Left renal pelvis (tissue), 4 donors: ENCODE measurements at places on chromosomes 5 and 9.
A peak's percentile ranks its signal among the peaks of the same experiment; 100 is the strongest.

GRCh38 chr5:435961-436640 lies 6.9 kb upstream of the EXOC3 start:
- no peak for DNase-seq

- DNase-seq, result no peak
Observed at GRCh38 chr5:158205992-158206391, 347.0 kb upstream of the CLINT1 start.

GRCh38 chr5:96072138-96072790 lies 110.6 kb upstream of the ELL2 start:
- DNase-seq, result no peak

DNA sequence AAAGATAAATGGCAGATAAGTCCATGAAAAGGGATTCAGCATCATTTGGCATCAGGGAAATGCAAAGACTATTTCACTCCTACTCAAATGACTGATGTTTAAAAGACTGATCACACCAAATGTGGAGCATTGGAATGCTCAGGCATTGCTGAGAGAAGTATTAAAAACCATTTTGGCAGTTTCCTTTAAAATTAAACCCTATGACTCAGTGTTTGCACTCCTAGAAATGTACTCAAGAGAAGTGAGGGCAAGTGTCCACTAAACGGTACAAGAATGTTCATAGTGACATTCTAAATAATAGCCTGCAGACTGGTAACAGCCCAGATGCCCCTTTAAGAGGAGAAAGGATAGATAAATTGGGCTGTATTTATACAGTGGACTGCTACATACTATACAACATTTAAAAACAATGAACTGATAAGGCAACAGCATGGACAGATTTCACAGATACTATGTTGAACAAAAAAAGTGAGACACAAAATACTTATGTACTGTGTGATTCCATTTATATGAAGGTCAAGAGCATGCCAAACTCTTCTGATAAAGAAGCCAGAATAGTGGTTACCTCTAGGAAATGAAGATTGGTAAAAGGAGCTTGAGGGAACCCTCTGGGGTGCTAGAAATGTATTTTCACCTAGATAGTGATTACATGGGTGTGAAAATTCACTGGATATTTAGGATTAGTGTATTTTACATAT lies 24.6 kb downstream of the APC start:
- no peak for DNase-seq

DNA sequence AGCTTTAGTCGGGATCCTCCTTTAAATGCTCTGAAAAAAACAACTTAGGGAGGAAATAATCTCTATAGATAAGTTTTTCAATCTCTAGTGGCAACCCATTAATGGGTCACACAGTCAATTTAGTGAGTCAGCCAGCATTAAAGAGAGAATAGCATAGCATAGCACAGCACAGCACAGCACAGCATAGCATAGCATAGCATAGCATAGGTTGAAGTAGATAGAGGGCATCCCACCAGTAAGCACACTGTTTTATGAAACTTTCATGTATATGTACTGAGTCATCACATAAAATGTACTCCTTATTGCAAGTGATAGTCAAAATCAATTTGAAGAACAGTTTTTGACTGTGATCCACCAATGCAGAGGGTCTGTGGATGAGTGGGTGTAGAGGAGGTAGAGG lies 522.9 kb downstream of the CCDC171 start:
- no peak for DNase-seq

GRCh38 chr5:95928724-95929253 lies 32.9 kb downstream of the ELL2 start:
- no peak for DNase-seq

DNA sequence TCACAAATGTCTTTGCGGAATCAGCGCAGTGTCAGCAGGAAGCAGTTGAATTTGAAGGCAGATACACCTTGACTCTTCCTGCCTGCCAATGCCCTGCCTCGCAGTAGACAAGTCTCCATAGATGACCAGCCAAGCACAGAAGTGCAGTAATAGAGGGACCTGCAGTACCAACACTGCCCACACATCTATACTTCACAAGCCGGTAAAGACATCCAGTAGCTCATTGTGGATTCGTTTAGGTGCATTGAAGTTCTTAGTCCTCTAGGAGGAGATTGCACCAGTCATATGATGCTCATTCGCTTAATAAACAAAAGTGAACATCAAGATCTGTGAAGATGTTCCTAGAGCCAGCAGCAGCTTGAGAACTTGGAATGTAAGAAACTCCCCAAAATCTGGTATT lies 7.1 kb upstream of the IFNA2 start:
- no peak for DNase-seq

DNA sequence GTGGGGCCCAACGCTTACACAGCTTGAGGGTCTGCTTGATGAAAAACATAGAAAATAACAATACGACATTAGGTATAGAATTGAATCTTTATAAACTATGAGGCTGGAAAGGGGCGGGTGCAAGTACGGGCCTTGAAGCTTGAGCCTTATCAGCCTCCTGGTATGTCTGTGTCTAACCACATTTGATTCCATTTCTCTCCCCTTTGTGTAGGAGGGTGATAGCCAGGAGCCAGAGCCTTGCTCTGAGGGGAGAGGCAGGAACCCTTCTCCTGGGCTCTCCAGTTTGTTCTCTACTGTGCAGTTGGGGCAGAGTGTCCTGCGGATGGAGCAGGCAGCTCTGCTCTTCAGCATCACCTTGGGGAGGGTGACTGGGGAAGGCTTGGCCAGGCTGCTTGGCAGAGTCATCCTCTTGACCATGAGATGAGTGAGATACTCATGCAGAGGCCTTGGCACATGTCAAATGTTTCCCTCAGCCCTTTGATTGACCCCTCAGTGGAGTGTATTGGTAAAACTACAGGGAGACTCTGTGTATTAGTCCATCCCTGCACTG lies 153.5 kb downstream of the SEMA6A start:
- DNase-seq, result no peak

DNA sequence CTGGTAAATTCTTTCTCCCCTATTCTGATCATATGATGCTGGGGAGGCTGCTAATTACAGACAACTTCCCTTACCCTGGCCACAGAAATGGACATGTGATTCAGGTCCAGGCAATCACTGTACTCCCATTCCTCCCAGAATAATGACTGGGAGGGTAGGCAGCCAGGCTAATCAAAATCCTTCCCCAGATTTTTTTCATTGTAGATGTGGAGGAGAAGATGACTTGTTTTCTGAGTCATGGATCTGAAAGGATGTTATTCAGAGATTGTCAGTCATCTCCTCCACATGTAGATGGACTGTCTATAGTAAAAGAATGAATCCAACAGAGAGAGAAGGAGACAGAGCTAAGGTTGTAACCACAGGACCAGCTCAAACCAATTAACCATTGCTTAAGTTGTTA lies 123.9 kb upstream of the PUM3 start:
- no peak for DNase-seq

GRCh38 chr9:110620726-110621125 lies 41.2 kb upstream of the SVEP1 start:
- DNase-seq, result no peak

- DNase-seq, result no peak
Observed at GRCh38 chr5:34519489-34520220, 136.5 kb upstream of the RAI14 start.

DNA sequence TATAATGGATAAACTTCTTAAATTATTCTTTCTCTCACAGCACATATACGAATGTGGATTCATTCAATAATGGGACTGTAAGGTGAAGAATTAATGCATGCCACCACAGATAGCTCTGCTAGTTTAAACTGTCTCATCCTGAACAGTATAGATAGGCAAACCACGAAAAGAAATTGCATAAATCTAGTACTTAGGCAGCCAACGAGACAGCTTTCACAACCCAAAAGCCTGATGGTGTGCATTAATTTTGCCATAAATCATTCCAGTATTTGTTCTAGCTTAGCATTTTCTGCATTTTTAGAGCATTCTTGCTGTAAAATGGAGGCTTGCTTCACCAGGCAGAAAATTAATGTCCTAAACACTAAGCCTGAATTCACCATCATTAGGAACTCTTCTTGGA lies 834.2 kb upstream of the DMAC1 start:
- no peak for DNase-seq

DNA sequence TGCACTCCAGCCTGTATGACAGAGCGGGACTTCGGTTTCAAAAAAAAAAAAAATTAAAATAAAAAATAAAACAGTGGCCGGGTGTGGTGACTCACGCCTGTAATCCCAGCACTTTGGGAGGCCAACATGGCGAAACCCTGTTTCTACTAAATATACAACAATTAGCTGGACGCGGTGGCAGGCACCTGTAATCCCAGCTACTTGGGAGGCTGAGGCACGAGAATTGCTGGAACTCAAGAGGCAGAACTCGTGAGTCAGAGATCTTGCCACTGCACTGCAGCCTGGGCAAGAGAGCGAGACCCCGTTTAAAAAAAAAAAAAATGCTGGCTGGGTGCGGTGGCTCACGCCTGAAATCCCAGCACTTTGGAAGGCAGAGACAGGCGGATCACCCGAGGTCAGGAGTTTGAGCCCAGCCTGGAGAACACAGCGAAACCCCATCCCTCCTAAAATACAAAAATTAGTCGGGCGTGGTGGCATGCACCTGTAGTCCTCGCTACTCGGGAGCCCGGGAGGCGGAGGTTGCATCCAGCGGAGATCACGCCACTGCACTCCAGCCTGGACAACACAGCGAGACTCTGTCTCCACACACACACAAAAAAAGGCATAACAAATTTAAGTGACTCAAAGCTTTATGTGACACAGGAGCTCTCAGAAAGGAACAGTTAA lies 1.5 kb upstream of the NPM1 start:
- no peak for DNase-seq

GRCh38 chr9:110933350-110934001 lies 104.8 kb downstream of the LPAR1 start:
- no peak for DNase-seq

DNA sequence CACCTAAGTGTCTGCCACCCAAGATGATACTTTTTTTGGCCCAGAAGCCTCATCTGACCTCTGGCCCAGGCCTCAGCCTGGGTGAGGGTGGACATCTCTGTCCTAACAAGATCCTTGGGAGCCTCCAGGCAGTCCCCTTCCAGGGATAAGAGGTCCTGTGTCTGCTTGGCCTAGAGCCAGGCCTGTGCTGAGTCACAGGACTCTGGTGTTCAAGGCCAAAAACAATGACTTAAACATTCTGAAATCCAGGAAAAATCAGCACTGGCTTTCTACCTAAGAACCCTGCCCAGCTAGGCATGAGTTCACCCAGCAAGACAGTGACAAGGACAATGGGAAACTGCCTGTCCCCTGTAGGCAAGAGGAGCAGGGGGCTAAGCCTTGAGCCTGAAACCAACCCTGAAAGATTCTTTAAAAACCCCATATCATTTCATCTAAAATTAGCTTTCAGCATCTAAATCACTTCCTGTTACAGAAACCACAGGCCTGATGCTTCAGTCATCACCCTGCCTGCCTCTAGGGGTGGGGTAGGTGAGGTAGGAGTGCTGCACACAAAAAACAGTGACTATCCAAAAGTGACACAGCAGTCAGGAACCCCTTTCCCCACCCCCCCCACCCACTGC lies 29.9 kb downstream of the CSF2 start:
- DNase-seq, result peak; percentile 16

- DNase-seq, result no peak
Observed at GRCh38 chr9:12696931-12697622, 3.9 kb downstream of the TYRP1 start.

GRCh38 chr5:102865510-102866236 lies 110.6 kb downstream of the PAM start:
- DNase-seq, result peak; percentile 63

DNA sequence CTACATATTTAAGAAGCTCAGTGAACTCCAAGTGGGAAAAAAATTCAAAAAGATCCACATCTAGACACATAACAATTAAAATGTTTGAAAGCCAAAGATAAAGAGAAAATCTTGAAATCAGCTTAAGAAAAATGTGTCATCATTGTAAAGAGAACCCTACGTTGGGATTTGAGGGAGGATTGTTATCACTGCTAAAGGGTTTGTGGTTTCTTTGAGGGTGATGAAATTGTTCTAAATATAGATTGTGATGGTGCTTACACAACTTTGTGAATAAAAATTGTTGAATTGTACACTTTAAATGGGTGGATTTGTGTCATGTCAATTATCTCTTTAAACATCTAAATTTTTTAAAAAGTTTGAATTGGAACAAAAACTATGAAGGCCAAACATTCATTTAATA lies 92.2 kb upstream of the ADAMTS19 start:
- DNase-seq, result no peak

- DNase-seq, result no peak
Observed at GRCh38 chr9:112535301-112535700, 48.7 kb downstream of the KIAA1958 start.

DNA sequence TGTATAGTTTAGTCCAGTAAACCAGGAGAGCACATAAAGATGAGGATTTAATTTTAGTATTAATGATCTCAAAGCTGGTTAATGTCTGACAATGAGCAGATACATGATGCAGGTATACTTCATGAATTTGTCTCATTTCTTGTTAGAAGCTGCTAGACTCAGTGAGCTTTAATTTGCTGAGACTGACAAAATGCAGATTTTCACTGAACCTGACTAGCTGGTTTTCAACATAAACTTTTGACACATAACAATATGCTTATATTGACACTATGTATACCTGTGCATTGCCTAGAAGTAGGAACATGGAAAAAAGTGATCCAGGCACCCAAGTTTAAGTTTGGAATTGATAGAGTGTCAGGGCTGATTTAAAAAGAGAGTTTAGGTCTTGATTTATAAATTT lies 10.8 kb downstream of the UBLCP1 start:
- DNase-seq, result no peak

DNA sequence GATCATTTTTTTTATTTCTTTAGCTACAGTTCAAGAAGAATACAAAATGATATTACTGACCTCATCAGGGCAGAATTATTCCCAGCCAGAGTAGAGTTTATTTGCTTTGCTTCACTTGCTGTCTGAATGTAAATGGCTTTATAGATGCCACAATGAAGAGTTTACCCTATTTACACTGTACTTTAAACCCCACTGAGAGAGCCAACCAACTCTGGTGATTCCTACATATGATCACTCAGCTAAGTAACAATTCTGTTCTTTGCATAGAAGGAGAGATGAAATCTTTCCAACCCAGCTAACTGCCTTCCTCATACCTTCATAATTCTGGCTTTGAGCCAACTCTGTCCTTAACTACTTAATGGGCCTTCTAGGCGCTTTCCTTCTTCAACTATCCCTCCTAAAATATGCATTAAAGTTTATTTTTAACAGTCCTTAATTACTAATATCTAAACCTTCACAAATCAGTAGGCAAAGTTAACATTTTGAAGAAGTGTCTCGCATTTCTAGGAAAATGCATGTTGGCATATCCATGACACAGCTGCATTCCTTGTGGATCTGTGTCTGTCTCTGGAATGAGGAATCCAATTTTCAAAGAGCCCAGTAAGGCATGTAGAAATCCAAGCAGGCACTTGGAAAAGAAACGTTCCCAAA lies 284.8 kb upstream of the GRAMD2B start:
- peak; percentile 41 for DNase-seq
